ENCODE measurements at places on chromosomes 4 and X. TPM values are rescaled to one million over a fixed set of nuclear protein-coding genes. Genes with fewer than 3 reads are reported as not detected.

The PASD1 gene
- polyA plus RNA-seq = not detected

The MAPK10 gene
- polyA plus RNA-seq = 19.9 TPM

The VEGFC gene
- polyA plus RNA-seq = not detected

The CNKSR2 gene
- not detected for polyA plus RNA-seq

The PDCL2 gene
- not detected for polyA plus RNA-seq

DNA sequence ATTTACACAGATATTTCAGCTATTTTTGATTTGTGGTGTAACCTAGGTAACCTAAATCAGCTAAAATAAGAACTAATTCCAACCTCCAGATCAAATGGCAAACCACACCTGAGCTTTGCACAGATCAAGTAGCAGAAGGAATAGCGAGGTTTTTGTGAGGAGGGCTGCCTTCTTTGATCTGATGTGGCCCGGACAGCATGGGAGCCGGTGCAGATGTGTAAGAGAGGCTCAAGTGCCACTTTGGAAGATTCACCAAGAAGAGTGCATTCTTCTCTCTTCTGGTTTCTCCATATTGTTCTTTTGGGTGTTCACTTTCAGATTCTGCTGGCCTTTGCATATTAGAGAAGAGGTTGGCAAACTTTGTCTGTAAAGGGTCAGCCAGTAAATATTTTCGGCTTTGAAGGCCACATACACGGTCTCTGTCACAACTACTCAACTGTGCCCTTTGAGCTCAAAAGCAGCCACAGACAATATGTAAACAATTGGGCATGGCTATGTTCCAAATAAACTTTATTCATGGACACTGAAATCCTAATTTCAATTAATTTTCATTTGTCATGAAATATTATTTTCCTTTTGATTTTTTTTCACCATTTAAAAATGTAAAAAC, 78.9 kb upstream of the FAM9C start:
- no peak for DNase-seq

DNA sequence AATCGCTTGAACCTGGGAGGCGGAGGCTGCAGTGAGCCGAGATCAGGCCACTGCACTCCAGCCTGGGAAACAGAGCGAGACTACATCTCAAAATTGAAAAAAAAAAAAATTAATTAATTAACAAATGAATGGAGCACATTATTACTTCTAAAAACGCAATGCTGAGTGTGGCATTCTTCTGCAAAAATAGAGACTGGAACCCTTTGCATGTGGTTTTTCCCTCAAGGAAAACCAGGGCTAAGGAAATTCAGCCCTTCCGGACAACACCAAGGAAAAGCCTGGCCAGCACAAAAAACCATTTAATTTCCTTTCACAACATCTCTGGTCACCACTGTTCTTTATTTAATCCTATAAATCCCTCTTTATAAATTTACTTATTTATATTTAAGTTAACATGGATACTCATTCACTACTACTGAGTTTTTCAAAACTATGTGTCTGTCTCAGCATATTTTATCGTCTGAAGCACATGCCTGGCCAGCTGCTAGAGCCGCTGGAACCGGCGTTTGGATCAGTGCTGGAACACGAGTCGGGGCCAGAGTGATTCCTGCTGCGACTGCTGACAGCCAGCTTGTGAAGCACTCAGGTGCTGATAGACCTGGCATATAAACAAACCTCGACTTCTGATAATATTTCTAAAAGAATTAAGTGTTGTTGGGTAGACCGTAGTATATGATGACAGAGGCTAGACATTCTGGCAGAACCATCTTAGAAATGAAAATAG, 84.5 kb upstream of the WWC2 start:
- DNase-seq = no peak

DNA sequence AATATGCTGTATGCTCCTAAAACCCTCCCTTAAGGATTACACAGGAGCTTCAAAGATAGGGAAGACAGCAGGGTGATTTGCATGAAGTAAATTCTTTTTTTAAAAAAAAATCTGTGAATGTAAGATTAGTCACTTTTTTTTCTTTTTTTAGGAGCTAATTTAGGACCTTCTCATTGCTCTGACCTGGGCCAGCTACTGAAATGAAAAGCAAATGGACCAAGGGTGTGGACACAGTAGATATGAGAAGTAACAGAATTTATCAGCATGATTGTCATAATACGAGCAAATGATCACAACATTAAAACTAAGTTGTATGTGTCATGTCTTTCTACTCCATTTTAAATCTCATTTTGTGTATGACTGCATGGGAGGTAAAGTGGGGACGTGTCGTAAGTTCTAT, 6.6 kb upstream of the FGF5 start:
- DNase-seq = no peak

GRCh38 chr4:73729534-73730165, 10.7 kb upstream of the CXCL8 start:
- peak; percentile 77 for DNase-seq

- DNase-seq = no peak
Measured at GRCh38 chrX:120736989-120737388, 107.1 kb upstream of the C1GALT1C1 start.

DNA sequence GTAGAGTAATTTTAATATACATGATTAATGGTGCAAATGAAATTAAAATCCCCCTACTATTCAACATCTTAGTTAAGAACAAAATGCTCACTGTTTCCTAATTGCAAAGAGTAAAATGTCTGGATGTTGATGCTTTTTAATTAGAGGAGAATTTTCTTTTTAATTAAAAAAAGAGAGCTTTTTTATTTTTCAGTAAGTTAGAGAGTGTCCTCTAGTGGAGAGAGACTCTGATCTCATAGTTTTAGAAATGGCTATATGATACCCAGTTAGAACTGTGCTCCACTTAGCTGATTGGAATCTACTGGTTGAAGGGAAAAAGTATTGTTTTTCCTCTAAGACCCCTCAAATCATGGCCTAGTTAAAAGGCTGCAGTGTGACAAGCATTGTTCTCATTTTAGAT, 312.0 kb upstream of the MAGEB2 start:
- DNase-seq = no peak

- DNase-seq = no peak
Measured at GRCh38 chr4:137238456-137239162, 293.7 kb downstream of the PCDH18 start.

DNA sequence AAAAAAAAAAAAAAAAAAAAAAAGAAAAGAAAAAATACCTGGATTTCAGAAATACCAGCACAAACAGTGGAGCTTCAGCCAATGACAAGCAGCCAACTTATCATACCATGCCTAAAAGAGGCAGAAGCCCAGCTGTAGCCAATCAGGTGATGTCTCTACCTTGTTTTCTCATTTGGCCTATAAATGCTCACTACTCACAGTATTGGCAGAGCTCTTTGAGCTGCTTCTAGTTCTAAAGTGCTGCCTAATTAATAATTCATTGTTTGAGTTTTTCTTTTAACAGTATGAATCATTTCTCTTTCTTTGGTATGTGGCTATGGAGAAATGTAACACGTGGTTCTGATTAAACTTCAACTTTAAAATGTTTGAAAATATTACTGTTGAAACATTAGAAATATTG, 188.8 kb upstream of the TECRL start:
- DNase-seq = no peak

DNA sequence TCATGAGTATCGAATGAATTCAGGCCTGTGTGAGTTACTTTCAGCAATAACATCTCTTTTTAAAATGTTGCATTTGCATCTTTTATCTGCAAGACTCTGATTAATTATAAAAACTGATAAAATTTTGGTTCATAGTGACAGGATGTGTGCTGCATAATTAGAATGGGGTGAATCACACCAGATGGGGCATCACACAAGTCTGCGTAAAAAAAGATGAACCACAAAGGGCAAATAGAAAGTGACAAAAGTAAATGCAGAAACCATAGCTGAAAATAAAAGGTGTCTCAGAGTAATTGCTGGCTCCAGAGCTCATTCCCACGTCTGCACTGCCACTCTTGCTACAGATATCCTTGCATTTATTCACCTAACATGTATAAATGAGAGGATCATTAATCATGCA, 131.1 kb downstream of the HS3ST1 start:
- DNase-seq = no peak

DNA sequence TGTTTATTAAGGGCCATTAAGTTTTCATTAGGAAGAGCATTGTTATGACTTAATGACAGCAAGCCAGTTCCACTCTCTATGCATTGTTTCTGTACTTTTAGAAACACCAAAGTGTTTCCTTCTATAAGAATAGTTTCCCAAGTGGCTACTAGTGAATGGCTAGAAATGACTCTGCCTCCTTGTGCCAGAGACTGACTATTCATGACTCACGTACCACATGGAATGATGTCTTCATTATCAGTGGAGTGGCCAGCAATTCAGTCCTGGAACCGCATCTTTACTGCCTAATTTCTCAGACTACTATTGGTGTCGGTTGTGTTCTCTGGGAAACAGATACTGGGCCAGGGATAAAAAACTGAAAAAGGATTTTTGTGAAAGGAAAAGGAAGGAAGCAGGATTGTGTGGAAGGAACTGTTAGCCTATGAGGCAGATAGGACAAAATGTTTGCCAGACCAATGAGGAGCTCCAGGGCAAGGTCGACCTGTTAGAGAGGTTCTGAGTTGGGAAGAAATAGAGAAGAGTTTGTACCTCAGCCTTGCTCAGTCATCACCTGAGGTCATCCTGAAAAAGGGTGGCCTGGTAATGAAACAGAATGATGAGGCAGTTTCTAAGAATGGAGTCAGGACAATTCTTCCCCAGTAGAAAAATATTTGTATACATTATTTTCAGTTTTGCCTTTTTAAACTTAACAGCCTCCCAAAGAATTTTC, 218.6 kb downstream of the SPCS3 start:
- no peak for DNase-seq

- no peak for DNase-seq
Measured at GRCh38 chrX:121570072-121570841, 522.8 kb downstream of the GLUD2 start.

- DNase-seq = no peak
Measured at GRCh38 chr4:86512631-86513030, 81.5 kb upstream of the PTPN13 start.

Data from aorta (tissue), 5 donors.